Stimulated activated CD4-positive, alpha-beta T cell treated with anti-CD3 and anti-CD28 coated beads, Interleukin-1b, Interleukin-23, amount 100 ng/mL, for 48 hours (primary cell): ENCODE measurements at places on chromosomes 3 and 15.
A peak's percentile ranks its signal among the peaks of the same experiment; 100 is the strongest.

GRCh38 chr3:14925729-14926591 is 21.4 kb upstream of the NR2C2 start:
- DNase-seq: no peak

GRCh38 chr3:187762792-187763191 is 17.5 kb upstream of the BCL6 start:
- DNase-seq: no peak

GRCh38 chr3:65182682-65183081 is 494.9 kb upstream of the ADAMTS9 start:
- DNase-seq: no peak

GRCh38 chr15:100114100-100114499 is 227.7 kb downstream of the ADAMTS17 start:
- DNase-seq: peak; percentile 21

DNA sequence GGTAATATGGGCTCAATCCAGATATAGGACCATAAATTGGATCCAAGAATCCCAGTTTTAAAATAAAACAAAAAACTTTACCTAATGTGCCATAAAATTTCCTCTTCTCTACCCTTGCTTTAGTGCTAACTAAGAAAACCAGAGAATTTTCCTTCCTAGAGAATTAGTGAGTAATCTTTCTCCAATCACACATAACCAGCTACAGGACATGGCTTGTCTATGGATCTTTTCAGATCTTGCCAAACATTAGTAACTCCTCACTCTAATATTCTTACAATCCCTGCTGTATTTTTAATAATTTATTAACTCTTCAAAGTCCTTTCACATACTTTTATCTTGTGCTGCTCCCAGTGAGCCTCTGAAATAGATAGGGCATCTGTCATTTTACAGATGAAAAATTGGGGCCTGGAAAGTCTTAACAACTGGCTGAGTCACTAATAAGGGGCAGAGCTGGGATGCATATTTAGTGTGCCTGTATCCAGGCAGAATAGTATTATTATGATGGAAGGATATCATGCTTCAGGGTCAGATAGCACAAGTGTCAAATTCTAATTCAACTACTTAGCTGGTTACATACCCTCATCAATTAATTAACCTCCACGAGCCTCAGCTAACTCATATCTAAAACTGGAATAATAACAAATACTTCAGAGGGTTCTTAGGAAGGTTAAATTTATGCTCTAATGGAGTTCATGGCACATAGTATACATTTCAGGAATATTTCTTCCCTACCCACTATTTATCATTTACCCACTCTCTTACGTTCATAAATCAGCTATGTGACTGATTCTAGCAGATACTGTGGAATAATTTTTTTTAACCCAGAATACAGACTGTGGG is 5.6 kb downstream of the ZBED2 start:
- no peak for DNase-seq

GRCh38 chr3:128341659-128342395 is 124.9 kb downstream of the DNAJB8 start:
- DNase-seq: no peak

DNA sequence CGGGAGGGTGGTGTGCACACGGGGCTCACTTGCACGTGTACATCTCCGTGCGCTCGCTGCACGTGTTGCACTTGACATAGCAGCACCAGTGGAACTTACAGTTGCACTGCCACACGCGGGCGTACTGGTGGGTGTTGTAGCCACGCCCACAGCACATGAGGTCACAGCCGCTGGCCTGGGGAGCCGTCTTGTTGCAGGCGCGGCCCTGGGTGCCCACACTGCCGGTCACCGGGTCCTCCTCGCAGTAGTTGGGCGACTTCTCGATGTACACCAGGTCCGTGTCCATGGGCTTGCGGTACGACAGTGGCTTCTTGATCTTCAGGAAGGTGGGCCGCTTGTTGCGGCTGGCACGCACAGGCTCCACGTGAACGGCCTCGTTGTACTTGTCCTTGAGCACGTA is 61.0 kb downstream of the WNT7A start:
- no peak for DNase-seq

DNA sequence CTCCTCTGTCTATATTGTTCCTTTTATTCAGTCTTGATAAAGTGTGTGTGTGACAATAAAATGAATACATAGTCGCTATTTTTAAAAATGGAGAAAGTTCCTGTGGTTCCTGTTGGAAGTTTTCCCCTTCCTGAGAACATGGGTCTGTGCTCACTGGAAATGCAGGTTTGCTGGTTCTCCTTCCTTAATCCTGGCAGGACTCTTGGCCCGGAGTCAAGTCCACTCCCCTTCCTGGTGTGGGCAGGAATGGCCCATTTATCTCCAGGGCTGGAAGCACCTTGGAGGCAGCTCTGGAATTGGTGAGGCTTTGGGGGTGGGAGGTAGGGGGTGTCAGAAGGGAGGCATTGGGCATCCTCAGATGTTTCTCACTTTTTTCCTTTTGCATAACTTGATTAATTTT is 30.1 kb downstream of the FOXL2 start:
- DNase-seq: no peak

- DNase-seq: no peak
Measured at GRCh38 chr3:45974686-45975085, 20.9 kb downstream of the FYCO1 start.

DNA sequence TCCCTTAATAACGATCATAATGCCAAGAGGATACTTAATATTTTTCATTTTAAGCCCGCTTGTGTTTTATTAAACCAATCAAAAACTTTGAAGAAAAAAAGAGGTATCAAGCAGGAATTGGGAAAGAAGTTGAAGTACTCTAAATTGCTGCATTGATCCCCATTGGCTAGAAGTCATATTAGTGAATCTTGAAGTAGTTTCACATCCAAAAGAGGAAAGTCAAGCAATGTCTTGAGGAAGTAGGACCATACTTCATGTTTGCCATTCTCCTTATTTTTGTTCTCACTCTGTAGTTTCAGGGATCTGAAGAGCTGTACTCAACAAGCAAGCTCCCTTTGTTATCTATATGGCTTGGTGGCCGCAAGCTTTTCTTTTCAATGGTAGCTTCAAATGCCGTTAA is 2.2 kb downstream of the SCAANT1 start:
- no peak for DNase-seq

DNA sequence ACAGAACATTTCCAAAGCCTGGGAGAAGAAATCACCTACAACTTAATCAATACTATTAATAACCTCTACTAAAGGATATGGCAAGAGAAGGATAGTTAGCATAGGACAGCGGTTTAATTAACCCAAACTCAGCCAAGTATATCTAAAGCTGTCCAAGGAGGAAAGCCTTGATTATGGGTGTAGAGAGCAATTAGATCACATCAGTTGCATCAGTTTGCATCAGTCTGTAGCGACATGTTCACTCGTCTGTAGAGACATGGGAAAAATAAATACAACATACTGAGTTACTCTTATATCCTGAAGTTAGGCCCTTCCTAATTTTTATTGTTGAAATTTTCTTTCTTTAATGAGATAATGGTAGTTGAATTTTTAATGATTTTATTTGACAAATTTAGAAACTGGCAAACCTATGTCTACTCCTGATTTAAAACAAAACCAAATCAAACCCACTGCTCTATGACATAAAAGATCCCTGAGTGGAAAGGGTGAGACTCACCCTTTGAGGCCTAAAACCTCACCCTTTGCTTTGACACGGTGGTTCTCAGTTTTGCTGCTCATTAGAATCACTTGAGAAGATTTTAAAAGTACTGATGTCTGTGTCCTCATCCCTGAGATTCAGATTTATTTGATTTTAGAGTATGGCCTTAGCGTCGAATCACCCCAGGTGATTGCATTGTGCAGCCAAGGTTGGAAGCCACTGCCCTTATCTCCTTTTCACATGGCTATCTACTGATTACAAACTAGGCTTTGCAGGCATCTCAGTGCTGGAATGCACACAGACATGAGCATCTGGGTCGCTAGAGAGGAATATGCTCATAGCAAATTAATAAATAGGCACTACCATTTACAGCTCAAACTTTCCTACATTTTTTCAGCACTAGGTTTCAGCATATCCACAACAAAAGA is 2.8 kb upstream of the CLRN1 start:
- DNase-seq: no peak

GRCh38 chr3:36095238-36095637 is 285.1 kb upstream of the STAC start:
- DNase-seq: no peak

- DNase-seq: no peak
Measured at GRCh38 chr15:49815526-49815925, 194.7 kb downstream of the DTWD1 start.

DNA sequence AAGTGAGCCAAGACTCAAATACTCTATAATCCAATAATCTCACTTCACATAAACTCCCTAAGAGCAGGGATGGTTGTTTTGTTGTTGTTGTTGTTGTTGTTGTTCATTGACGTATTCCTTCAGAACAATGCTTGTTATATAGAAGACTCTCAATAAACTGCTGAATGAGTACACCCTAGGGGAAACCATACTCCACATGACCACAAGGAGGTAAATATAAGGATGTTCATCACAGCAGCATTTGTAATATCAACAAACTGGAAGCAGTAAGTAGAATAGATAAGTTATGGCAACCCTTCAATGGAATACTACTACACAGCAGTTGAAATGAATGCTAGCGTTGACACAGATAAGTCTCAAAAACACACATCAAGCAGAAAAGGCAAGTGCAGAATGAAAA is 62.4 kb upstream of the STIMATE start:
- no peak for DNase-seq

GRCh38 chr3:47455806-47456452 is 19.8 kb downstream of the SCAP start:
- no peak for DNase-seq

GRCh38 chr3:186124592-186124991 is 15.7 kb upstream of the ETV5 start:
- DNase-seq: no peak

DNA sequence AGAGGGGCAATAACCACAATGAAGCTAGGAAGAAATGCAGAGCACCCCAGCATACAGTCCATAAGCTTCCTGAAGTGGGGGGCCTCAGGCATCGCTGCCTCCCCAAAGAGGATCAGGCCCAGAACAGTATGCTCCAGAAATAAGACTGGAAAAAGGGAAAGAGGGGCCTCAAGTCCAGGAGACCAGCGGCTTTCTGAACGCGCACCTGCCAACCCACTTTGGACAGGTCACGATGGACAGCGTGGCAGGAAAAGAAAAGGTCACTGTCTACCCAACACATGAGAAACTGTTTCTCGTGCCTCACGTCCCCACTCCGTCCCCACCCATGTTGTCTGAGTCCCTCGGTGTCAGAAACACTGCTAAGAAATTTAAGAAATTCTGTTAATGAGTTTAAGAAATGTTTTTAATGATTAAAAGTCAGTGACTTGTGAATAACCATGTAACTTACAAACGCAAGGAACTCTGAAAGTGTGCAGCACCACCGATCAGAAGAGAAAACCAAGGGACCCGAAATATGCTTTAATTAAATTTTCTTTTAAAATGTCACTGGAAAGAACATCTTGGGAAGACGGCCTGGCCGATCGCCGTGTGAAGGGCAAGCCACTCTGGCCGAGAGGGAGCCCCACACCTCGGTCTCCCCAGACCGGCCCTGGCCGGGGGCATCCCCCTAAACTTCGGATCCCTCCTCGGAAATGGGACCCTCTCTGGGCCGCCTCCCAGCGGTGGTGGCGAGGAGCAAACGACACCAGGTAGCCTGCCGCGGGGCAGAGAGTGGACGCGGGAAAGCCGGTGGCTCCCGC is 1.7 kb upstream of the PPARG start:
- no peak for DNase-seq

DNA sequence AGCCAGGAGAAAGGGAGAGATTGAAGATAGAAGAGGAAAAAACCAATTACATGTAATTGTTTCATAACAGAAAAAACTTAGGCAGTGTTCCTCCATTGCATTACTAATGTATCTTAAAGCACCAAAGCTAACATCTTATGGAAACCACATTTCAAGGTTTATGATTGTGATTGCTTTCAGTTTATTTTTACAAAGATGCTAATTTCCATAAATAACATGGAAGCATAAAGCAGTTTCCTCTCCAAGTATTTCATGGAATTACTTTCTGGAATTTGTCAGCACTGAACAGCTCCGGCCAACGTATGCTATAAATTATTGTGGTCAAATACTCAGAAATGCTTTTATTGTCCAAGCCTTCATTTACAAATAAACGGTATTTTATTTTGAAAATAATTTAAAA is 11.6 kb downstream of the ADAMTSL3 start:
- no peak for DNase-seq

DNA sequence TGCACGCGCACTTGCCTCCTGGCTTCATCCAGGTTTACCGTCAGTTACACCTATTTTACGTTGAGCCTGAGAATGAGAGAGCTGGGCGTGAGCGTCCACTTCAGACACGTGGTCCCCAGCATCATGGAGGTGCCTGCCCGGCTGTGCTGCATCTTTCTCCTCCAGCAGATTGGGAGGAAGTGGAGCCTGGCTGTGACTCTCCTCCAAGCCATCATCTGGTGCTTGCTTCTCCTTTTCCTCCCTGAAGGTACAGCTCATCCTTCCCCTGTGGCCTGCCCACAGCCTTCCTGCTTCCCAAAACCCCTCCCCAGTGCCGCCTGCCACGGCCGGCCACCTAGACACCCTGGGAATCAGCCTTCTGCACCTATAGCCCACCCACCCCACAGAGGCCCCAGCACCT is 31.6 kb downstream of the SLC22A14 start:
- DNase-seq: no peak

DNA sequence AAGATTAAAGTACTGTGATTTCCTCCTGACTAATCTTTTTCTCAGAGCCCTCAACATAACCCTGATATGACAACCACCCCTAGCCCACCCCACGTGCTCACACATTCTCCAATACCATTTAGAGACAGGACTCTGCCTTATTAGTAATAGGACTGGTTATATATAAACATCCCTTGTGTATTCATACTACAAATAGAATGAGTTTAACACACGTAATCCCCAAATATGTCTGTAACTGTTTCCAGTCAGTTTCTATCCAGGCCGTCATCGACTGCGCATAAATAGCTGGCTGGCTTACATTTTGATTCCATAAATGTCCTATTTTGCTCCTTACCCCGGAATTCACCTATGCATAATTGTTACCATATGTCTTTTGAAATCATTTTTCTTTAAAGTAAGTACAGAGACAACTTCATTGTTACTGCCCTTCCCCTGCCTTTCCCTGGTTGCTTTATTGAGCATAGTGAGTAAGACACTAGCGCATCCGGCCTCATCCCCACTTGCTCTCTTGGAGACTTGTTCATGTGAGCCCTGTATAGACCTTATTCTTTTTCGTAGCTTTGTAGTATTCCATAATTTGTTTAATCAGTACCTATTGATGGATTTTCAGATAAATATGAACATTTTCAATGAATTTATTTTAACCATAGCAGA is 3.5 kb upstream of the P2RY14 start:
- no peak for DNase-seq
